ENCODE measurements at places on chromosomes 7 and 10. TPM values are rescaled to one million over a fixed set of nuclear protein-coding genes. Genes with fewer than 3 reads are reported as not detected.

GPC2 gene
- total RNA-seq, result 39.1 TPM

- DNase-seq, result no peak
These were observed 235.2 kb upstream of the SP4 start for GRCh38 chr7:21192657-21193056.

- no peak for DNase-seq
These were observed 746.9 kb downstream of the TYW1 start for GRCh38 chr7:67743501-67743900.

DNA sequence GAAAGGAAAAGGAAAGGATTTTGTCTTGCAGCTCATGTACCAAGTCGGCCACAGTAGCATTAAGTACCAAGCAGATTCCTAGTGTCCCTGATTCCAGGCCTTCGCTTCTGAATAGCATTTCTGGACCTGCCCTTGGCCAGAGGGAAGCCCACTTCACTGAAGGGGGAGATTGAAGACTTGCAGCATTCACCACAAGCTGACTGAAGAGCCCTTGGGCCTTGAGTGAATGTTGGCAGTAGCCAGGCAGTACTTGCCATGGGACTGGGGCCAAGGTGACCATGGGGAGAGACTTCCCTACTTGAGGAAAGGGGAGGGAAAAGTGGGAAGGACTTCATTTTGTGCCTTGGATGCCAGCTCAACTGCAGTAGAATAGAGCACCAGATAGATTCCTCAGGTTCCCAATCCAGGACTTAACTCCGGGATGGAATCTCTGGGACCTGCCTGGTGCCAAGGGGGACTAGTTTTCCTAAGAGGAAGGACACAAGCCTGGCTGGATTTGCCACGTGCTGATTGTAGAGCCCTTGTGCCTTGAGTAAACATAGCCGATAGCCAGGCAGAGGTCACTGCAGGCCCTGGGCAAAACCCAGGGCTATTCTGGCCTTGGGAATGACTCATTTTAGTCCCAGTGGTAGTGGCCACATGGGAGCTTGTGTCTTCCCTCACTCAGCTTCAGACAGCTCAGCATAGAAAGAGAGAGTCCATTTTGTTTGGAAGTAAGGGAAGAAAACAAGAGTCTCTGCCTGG is 141.7 kb upstream of the KCND2 start:
- no peak for DNase-seq

GRCh38 chr7:102914585-102914984 is 1.8 kb downstream of the LRRC17 start:
- peak; percentile 47 for DNase-seq

HOXA4 gene
- not detected for total RNA-seq

TPST1 gene
- 20.4 TPM for total RNA-seq

GRCh38 chr10:111207500-111207899 is 130.7 kb downstream of the ADRA2A start:
- peak; percentile 19 for DNase-seq

SNCG gene
- 23.4 TPM for total RNA-seq

GRCh38 chr10:5911670-5912069 is 21.6 kb downstream of the FBH1 start:
- DNase-seq, result no peak

DNA sequence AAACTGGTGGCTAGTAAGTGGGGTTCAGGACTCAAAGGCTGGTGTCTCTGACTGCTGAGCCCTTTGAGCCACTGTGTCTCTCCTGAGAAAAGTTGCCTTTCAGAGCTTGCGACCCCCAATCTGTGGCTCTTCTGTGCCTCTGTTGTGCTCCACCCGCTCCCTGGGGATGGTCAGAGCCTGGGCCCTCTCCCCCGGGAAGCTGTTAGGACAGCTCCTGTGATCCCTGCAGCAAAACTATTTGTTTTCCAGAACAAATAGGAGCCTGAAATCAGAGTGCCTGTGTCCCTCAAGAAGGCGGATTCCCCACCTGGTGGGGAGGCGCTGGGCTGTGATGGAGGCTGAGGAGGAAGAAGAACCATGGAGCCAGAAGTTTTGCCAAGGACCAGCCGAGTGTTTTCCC is 56.4 kb upstream of the MXI1 start:
- DNase-seq, result peak; percentile 26

GRCh38 chr10:127983344-127984100 is 76.6 kb downstream of the PTPRE start:
- DNase-seq, result no peak

GRCh38 chr7:155692317-155692716 is 47.9 kb downstream of the RBM33 start:
- DNase-seq, result no peak

GRM3 gene
- total RNA-seq, result 0.30 TPM

PAX4 gene
- total RNA-seq, result 0.07 TPM

DNA sequence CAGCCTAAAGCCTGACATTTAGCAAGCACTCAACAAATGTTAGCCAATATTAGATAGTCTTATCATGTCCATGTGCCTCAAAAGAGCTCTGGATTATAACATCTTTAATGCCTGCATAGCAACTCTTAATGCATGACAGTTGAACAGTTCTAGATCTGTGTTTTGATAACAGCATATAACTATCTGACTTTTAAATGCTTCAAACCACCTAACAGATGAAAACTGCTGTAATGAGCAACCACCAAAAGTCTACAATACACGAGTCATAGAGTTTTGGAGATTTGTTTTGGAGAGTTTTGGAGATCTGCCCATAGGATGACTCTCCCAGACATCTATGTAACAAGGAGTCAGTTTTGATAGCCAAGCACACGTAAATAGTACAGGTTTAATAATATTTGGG is 227.3 kb downstream of the TWIST1 start:
- DNase-seq, result no peak

DNA sequence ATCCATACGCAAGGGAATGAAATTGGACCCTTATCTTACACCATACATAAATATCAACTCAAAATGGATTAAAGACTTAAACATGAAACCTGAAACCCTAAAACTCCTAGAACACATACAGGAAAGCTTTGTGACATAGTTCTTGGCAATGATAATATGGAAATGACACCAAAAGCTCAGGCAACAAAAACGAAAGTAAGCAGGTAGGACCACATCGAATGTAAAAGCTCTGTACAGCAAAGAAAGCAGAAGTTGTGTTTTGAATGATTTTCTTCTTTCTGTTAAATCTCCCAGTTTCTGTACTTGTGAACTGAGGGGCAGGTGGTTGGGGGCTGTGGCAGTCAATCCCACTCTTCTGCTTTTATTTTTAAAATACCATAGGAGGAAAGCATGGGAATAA is 368.4 kb upstream of the PODXL start:
- no peak for DNase-seq

DNA sequence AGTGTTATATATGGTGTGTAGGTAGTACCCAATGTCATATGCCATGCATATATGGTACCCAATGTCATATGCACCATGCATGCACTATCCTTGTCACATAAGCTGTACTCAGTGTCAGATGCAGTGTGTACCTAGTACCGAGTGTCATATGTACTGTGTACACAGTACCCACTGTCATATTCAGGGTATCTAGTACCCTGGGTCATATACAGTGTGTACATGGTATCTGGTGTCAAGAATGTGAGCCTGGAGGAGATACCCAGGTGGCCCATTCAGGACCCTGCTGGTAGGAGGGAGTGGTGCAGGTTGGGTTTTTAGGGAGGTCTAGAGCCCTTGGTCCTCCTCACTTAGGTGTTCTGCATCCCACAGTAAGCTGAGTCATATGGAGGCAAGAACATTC is 1.8 kb downstream of the ZMYND11 start:
- peak; percentile 61 for DNase-seq

LRIT1 gene
- total RNA-seq, result not detected

DNA sequence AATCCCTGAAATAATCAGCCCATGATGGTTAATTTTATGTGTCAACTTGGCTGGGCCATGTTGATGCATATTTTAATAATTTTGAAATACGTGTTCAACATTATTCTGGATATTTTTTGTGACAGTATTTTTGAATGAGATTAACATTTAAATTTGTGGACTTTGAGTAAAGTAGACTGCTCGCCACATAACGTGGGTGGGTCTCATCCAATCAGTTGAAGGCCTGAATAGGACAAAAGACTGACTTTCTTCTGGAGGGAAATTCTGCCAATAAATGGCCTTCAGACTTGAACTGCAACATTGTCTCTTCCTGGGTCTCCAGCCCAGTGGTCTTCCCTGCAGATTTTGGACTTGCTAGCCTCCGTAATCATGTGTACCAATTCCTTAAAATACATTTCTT is 53.6 kb upstream of the BICC1 start:
- DNase-seq, result no peak

DNA sequence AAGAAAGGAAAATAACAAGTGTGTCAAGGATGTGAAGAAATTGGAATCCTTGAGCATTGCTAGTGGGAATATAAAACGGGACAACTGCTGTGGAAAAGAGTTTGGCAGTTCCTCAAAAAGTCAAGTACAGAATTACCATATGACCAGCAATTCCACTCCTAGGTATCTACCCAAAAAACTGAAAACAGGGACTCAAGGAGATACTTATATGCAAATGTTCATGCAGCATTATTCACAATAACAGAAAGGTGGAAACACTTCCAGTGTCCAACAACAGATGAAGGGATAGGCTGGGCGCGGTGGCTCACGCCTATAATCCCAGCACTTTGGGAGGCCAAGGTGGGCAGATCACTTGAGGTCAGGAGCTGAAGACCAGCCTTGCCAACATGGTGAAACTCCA is 33.5 kb downstream of the HSPA12A start:
- DNase-seq, result no peak

DNA sequence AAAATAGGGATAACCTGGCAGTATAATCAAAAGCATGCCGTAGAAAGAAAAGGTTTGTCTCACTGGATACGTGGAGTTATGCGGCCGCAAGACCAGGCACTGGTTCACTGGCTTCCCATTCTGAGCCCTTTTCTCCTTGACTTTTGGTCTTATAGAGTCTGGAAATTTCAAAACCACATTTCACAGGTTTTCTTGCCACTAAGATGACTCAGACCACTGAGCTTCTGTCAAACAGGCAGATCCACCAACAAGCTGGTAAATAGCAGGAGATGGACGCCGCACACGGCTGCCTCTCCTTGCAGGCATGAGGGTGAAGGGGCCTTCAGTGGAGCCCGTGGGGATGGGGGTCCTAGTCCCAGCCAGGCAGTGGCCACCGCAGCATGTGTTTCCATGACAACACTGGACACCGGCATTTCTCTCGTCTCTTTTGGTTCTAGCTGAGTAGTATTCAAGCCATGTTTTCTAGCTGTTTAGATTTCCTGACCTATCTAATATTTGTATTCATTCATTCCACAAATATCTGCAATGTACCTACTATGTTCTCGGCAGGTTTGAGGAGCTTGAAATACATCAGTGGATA is 55.5 kb downstream of the KLF6 start:
- DNase-seq, result no peak

DNA sequence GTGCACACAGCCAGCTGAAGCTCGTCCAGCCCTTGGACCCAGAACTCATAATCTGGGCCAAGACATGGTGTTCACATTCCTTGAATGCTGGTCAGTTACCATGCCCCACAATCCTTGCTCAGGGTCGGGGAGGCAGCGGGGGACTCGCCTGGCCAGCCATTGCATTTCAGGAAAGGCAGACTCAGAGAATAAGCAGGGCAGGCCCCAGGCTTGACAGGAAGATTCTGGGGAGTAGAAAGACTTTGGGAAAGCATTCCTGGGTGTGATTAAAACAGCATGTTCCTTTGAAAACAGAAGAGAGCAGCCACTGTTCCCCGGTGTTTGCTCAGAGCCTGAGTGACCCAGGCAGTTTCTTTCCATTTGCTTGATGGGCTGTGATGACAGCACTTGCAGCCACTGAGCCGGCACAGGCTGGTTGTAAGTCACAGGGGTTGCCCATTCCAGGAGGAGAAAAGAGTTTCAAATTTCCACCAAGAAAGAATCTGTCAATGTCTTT is 473.7 kb downstream of the TYW1 start:
- DNase-seq, result no peak

DNA sequence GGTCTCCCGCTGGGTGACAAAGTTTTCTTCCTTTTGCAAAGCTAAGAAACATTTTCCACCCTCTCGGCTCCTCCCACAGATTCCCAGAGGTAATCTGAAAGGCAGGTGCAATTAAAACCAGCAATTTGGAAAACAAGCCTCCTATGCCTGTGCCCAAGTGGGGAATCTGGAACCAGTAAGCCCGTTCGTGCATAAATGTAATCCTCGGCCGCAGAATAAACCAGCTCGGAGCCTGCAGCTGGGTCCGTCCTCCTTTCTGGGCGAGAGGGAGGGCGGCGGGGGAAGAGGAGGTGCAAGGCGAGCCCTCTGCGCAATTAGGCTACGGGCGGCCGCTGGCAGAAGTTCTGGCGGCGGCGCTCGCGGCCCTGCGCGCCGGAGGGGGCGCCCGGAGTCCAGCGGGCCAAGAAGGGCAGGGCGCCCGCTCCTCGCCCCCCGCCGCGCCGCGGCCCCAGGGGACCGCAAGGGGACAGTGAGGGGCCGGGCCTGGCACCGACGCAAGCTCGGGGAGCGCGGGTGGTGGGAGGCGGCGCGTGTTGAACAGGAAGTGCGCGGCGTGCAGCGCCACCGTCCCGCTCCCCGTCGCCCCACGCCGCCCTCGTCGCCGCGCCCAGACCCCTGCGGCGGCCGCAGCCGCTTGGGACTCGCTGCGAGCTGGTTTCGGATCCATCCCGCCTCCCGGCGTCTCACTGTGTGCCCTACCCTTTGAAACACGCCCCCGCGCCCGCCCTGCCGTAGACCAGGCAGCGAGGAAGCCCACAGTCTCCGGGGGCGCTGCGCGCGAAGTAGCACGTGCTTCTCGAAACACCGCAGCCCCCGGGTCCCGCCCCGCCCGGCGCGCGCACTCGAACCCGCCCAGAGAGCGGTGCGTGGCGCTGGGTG is at the start of gene PRKAG2:
Gene PRKAG2 (minus strand): TSS at position 217 of the 879 bp plus-strand sequence. CDS start 495 bp downstream, outside the sequence.
- peak; percentile 88 for DNase-seq

DNA sequence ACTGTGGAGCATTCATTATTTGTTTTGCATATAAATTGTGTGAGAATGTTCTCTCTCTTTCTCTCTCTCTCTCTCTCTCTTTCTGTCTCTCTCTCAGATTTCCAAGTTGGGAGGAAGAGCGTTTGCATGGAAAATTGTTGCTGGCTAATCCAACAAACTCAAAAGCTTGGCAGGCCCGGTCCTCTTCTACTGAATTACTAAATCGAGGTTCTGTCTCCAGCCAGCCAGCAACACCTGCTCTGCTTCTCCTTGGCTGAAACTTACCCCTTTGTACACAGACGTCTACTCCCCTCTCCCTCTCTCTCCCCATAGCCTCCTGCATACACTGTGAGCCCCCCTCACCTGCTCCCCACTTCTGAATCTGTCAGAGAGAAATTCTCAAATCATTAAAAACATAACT is 996.4 kb upstream of the AUTS2 start:
- no peak for DNase-seq

Measured in H7 (cell line).